ENCODE measurements at places on chromosomes 11 and 22.

DNA sequence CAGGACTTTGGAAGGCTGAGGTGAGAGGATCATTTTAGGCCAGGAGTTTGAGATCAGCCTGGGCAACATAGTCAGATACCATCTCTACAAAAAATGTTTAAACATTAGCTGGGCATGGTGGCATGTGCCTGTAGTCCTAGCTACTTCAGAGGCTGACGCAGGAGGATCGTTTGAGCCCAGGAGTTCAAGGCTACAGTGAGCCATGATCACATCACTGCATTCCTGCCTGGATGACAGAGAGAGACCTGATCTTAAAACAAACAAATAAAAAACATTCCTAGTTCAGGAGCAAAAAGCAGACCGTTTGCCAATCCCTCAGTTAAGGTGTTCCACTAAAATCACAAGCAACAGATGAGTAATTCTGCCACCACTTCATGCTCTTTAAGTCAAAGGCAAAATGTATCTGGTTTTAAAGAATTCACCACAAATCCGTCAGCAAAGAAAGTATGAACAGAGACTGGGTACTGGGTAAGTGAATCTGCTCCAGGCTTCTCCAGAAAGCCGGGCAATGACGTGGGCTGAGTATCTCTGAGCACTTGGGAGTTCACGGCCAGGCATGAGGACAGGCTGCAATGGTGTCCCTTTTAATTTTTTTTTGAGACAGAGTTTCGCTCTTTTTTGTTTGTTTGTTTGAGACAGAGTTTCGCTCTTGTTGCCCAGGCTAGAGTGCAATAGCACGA is 19.5 kb downstream of the CLTCL1 start:
- DNase-seq = no peak

GRCh38 chr11:44007481-44008087 is 40.2 kb upstream of the ACCSL start:
- DNase-seq = no peak

GRCh38 chr22:26114826-26115225 is 54.4 kb upstream of the SEZ6L start:
- no peak for DNase-seq

- no peak for DNase-seq
Measured at GRCh38 chr11:2743427-2744110, 43.8 kb upstream of the KCNQ1OT1 start.

- no peak for DNase-seq
Measured at GRCh38 chr11:8355416-8355742, 91.7 kb upstream of the LMO1 start.
